Frontal cortex (tissue), 4 donors: ENCODE measurements at places on chromosomes 5 and 9.

DNA sequence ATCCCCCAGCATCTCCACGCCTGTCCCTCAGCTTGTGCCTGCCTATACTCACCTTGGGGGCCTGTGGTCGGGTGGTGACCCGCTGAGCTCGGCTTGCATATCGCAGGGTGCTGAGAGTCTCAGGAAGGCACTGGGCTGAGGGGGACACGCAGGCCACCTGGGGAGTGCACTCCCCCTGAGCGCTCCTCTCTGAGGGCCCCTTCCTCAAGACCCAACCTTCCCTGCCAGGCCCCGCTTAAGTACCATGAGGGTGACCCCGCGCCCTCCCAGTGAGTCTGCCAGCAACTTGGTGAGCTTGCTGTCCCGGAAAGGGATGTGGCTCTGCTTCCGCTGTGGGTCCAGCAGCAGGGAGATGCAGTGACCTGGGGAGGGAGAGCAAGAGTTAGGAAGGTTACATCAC is 4.1 kb downstream of the KIF12 start:
- DNase-seq = no peak

DNA sequence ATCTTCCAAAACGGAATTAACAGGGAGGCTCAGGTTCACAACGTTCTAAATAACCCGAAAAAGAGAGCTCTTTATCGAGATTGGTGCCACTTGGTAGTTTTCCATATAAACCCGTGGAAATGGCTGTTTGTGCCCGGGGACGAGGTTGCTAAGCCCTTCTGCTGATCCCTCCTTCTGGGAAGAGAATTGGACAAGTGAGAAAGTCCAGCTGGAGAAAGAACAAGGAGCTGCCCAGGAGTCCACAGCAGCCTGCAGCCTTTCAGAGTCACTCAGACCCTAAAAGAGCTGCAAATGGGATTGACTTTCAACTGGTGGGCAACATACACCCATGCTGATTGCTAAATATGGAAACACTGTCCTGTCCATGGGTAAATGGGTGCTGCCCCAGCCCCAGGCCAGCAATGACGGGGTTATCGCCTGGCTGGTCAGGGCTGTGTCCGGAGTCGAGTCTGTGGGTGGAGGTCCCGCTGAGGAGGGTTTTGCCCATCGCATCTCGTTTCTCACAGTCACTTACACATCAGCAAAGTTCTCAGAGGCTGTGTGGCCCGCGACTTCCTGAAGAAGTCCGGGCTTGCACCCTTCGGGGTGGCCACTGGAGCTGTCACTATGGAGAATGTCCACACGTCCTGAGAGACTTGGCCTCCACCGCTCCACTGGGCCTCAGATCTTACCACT is 40.7 kb upstream of the HSD17B3 start:
- no peak for DNase-seq

DNA sequence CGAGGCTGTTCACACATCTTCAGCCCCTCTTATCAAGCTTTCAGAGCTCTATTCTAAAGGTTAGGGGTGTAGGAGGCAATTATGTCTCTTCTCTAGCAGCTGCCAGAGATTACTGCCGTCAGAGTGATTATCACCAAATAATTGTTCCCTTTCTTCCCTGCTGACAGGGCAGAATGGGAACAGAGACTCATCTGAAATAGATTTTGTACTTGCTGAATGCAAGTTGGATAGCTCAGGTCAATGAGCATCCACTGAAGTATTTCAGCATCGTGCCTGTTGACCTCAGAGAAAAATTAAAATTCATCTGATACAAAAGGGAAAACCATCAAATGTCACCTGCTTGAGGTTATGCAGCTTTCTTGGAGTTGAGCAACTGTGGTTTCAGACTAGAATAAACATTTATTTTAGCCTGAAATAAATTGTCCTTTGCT is 213.7 kb upstream of the MAP3K1 start:
- DNase-seq = no peak

GRCh38 chr9:114392749-114393112 is 4.9 kb upstream of the AKNA start:
- DNase-seq = no peak

DNA sequence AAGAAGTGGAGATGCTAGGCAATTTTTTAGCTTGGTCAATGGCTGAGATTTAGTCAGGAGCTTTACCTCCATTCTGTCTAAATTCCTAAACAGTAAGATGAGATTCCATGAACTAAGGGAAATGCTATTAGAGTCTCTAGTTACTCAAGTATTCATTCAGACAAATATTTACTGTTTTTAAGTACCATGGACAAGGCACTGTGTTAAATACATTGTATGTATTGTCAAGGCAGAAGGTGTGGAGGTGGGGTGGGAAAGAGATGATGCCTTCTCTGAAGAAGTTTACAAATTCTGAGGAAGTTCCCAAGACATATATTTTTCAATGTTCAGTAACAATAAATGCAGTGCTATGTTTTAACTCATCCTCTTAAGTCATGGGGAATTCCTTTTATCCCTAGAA is 459.9 kb upstream of the NMUR2 start:
- DNase-seq = no peak

DNA sequence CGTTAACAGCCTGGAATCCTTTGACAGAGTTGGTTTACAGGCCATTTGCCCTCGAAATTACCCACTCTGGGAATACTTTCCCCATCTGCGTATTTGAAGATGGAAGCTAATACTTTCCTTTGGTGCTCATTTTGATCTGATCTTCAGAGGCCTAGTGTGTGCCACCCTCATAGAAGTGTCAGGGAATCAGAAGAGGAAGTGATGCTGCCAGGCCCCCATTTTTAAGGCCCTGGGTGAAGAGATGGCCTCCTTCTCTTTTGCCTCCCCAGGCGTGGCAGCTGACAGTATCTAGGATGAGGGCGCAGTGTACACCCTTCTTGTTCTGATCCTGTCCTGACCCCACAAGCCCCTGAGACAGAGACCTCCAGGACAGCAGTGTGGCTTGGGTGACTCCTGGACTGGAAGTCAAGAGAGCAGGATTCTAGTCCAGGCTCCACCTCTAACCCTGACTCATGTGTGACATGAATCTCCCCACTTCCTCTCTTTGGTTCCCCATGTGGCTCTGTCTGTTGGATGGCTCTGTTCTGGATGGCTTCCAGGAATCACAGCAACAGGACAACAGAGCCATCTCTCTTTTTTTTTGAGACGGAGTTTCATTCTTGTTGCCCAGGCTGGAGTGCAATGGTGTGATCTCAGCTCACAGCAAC is 27.8 kb downstream of the CSF1R start:
- DNase-seq = peak; percentile 53

- DNase-seq = no peak
These were observed 164.0 kb downstream of the ARHGAP26 start for GRCh38 chr5:142934051-142934762.

DNA sequence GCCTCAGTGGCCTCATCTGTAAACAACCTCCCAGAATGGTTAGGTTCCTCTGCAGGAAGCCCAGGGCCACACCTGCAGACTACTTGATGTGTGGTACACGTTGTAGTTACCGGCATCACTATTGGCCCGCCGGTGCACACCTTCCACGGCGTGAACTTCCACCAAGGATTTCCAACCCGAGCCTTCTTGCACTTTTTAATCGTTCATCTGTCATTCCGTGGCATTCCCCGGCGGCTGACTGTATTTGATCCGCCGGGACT is 5.3 kb upstream of the TRIM41 start:
- no peak for DNase-seq

DNA sequence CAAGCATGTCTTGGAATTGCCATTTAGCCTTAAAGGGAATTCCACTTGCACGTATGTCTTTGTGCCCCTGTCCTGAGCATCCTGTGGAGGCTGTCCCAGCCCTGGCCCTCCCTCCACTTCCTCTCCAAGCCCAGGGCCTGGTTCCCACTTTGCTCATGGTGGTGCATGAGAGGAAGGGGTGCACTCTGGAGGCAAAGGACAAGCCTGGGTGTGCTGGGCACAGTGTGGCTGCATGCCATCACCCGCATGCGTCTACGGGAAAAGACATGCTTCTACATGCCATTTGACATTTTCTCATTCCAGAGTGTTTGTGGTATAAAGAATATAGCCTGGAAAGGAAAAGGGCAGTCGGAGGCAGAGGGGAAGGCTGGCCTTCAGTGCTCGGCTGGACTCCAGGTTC is 7.2 kb upstream of the IRX2 start:
- no peak for DNase-seq

DNA sequence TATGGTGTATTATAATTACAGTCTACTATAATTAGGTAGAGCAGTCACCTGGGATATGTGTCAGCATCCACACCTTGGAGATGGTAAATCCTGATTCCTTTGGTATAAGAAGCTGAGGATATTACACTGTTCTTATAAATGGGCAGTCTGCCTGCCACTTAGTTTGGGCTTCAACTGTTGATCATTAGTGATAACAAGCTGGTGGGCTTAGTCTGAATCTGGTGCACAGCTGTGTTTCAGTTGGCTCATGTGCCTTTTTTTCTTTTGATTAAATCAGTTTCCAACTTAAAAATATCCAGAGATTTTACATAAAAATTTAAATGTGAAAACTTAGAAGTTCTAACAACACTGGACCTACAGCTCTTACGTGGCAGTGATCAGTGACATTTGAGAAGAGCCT is 21.2 kb downstream of the LVRN start:
- DNase-seq = no peak

- no peak for DNase-seq
These were observed 80.3 kb downstream of the CDH6 start for GRCh38 chr5:31273631-31274378.

- no peak for DNase-seq
These were observed 398.5 kb upstream of the RPS23 start for GRCh38 chr5:82676661-82677060.

DNA sequence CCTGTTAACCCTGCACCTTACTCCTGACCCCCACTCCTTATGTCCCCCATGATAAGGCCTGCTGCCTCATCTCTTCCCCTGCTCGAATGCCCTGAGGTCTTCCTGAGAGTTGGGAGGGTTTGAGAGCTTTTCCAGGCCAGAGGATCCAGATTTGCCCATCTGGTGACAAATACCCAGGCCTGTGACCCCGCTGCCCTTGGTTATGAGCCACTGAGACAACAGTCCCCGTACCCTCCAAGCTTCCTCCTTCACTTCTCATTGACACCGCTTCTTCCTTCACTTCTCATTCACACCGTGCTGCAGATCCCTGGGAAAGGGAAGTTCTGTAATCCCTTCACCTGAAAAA is 593 bp downstream of the GM2A start:
- DNase-seq = no peak

DNA sequence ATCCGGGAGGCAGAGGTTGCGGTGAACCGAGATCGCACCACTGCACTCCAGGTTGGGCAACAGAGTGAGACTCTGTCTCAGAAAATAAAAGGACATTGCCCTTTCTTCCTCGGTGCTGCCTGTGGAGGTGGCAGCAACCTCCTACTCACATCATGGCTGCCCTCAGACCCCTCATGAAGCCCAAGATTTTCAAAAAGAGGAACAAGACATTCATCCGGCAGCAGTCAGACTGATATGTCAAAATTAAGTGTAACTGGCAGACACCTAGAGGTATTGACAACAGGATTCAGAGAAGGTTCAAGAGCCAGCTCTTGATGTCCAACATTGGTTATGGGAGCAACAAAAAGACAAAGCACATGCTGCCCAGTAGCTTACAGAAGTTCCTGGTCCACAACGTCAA is 12.6 kb upstream of the PAX5 start:
- no peak for DNase-seq

- no peak for DNase-seq
These were observed 32.8 kb downstream of the GDNF start for GRCh38 chr5:37807015-37807414.

DNA sequence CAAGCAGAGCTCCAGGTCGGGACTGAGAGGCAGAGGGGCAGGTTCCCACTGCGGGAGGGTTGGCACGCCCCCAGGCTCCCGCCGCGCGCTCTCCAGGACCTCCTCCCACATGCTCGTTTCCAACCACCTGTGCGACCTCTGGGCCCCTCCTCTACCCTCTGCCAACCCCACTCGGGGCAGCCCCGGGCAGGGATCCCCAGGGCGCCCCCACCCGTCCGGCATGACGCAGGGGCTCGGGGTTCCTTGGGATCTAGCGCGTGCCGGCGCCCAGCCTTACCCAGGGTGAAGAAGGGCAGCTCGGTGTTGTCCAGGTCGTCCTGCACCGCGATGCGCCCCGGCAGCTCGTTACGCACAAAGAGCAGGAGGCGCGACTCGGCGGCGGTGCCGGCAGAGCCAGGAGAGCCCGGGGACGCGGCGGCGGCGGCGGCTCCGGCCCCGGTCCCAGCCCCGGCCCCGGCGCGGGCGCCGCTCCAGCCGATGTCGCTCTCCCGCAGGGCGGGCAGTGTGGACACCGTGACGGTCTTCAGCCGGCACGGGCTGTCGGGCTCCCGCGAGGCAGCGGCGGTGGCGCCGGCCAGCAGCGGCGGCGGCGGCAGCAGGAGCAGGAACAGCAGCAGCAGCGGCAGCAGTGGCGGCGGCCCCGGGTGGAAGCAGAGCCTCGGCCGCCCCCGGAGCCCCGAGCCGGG is 494 bp downstream of the ASTN2 start:
- peak; percentile 71 for DNase-seq

DNA sequence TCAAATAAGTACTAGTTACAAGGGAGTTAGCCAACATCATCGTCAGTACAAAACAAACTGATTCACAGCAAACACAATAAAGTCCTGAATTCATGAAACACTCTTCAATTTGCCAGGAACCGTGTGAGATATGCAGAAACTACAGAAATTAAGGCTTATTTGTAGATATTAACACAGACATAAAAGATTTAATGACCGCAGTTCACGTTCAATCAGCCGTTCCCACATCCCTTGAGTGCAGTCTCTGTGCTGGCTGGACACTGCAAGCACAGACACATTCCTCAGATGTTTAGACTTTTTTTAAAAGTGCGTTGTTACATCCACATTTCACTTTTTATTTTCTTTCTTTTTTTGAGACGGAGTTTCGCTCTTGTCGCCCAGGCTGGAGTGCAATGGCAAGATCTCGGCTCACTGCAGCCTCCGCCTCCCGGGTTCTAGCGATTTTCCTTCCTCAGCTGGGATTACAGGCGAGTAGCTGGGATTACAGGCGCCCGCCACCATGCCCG is 566 bp upstream of the CEP78 start:
- peak; percentile 44 for DNase-seq

DNA sequence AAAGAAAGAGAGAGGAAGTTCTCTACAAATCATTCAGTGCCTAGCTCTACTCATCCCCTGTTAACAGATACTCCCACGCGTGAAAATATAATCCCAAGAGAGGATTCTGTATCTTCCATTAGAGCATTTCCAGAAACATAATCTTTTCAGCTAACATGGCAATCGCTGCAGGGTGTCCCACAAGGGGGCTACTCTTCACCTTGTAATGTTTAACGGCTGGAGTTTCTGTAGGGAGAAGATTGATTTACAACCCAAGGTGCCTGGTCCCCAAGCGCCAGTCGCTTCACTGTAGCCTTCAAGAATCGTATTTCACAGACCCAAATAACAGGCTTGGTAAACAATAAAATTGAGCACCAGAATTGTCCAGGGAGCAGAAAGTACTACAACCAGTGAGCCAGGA is 318.7 kb downstream of the TLE1 start:
- DNase-seq = no peak

DNA sequence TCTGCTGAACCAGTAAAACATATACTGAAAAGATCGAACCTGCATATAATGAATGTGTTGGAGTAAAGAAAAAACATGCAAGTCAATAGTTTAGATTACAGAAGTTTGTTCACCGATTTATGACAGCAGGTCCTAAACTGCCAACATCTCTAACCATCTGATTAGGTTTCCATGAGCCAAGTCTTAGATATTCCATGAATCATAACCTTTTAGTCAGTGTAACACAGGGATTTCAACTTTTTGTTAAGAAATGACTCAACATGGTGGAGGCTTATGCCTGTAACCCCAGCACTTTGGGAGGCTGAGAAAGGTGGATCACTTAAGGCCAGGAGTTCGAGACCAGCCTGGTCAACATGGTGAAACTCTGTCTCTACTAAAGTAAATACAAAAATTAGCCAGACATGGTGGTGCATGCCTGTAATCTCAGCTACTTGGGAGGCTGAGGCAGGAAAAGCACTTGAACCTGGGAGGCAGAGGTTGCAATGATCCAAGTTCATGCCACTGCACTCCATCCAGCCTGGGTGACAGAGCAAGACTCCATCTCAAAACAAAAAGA is 38.7 kb downstream of the APC start:
- no peak for DNase-seq
